Fibroblast of skin of right quadriceps (primary cell): ENCODE measurements at places on chromosomes 12 and 14.
A peak's percentile ranks its signal among the peaks of the same experiment; 100 is the strongest.

DNA sequence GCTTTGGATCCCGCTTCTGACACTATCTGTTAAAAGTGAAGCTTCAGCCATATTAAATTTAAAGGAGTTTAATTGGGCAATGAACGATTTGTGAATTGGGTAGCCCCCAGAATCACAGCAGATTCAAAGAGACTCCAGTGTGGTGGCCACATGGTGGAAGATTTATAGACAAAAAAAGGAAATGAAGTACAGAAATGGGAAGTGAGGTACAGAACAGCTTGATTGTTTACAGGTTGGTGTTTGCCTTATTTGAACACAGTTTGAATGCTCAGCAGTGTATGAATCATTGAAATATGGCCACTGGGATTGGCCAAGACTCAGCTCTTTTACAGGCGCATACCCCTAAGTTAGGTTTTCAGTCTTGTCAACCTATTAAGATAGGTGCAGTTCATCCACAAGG, 21.9 kb downstream of the CCDC91 start:
- DNase-seq: no peak

DNA sequence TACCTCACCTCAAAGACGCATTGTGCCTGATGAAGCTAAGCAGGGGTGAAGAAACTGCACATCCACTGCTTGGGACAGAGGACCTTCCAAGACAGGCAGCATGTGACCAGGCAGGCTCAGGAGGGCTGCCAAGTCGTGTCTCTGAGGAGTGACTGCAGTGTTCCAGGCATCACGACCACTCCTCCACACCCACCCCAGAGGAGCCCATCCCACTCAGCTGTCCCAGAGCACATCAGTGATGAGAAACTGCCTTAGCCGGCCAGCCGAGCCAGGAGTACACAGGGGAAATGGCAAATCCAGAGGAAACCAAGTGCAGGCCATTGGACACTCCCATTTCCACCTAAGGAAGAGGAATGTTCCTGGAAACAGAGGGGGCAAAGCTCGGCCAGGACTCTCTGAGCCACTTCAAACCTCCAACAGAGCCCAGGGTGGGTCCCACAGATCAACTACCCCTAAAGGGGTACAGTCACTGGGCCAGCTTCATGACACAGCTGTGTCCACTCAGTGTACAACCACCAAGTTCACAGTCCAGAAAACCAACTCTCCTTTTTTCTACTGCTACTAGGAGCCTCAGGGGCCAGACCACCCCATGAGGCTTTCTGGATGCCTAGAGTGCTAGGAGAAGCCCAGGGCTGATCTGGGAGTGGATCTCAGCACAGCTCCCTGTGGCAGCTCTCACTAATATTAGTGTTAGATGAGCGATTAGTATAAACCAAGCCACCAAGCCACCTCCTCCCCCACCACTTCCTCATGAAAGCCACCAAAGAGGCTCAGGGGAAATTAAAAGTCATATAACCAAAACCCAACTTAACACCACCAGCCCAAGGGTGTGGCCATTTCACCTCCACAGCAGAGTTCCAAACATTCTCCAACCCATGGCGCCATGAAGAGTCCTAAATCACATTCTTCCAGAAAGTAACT, 15.4 kb downstream of the PXN start:
- no peak for DNase-seq

GRCh38 chr14:99707420-99707819, 23.3 kb downstream of the CYP46A1 start:
- no peak for DNase-seq

DNA sequence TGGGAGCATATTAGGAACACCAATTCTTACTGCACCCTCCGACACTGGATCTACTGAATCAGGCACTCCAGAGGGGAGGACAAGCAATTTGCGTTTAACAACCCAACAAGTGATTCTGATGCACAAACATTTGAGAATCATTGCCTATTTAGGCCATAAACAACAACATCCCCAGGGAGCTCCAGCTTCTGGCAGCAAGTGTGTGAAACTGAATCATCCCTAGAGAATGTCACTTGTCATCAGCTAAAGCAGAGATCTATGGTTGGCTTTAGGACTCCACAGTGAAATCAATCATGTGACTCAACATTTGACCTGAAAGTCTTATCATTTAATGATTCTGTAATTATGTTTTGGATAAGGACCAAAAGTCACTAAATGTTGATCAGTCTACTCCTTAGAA, 505.0 kb upstream of the FLRT2 start:
- peak; percentile 81 for DNase-seq

DNA sequence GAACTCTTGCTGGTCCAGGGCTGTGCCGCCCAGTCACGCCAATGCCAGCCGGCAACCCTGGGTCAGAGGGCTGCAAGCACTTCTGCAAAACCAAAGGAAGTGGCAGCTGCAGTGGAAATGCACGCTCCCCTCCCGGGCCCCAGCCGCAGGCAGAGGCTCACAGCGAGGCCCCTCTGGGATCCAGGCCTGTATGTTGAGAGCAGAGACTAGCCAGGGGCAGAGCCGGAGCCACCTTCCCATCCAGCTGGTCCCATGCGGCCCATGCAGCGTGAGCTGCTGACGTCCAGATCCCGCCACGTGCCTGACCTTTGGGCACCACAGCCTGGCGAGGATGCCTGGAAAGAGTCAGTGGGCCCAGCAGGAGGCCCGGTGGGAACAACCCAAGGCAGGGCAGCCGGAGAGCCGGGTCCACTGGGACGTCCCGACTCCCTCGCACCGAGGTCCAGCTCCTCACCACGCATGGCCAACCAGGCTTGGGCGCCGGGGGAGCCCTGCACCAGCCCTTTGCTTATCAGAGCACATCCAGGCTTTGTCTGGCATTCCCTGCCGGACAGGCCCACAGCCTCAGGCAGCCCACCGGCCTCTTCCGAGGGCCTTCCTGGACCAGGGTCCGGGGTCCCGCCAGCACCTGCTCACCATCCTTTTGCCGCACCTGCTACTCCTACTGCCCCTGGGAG, 4.3 kb downstream of the GPR132 start:
- no peak for DNase-seq

DNA sequence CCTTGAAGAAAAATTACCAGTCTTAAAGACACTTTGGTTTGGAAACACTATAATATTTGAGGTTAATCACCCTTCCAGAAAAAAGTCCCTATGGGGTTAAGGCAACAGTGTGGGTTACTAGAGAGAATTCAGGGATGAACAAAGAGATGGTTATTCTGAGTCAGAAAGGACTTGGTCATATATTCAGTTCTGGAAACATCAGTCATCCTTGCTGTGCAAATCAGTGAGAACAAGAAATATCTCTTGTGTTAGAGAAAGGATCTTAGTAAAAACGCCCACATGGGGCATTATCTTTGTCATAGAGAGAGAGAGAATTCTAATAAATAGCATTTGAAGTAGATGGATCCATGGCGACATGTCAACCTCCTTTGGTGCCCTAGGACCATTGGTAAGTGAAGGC, 59.4 kb upstream of the E2F7 start:
- peak; percentile 79 for DNase-seq

DNA sequence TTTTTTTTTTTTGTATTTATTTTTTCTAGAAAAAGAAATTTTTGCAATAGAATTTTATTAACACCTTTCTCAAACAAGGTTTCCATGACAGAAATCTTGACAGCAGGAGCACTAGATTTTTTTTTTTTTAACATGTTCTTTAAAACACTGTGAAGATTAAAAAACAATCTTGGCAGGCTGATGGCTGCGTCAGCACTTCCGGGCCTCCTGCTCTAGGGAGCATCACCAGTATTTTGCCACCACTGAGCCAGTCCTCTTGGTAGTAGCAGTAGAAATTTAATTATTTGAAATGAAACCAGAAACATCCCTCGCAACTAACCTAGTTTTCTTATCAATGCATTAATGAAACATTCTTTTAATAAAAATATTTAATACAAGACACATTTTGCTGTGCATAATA, 99.6 kb downstream of the APAF1 start:
- DNase-seq: no peak

- peak; percentile 70 for DNase-seq
Observed at GRCh38 chr12:94793191-94793595, 142.8 kb upstream of the TMCC3 start.

GRCh38 chr12:119229837-119230236, 51.1 kb downstream of the HSPB8 start:
- DNase-seq: peak; percentile 4

DNA sequence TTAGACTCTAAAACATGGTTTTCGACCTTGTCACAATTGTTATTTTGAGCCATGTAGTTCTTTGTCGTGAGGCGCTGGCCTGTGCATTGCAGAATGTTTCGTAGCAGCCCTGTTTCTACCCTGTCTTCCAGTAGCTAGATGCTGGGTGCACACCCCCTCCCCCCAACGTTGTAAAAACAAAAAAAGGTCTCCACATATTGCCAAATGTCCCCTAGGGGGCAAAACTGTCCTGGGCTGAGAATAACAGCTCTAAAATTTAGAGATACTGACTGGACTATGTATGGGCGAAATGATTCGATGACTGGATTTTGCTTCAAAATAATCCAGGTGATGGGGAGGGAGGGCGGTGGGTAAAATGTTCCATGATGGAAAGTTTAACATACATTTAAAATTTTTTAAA, 126.1 kb upstream of the FUT8 start:
- DNase-seq: peak; percentile 27

GRCh38 chr12:106308611-106309010, 6.1 kb downstream of the TCP11L2 start:
- DNase-seq: no peak

DNA sequence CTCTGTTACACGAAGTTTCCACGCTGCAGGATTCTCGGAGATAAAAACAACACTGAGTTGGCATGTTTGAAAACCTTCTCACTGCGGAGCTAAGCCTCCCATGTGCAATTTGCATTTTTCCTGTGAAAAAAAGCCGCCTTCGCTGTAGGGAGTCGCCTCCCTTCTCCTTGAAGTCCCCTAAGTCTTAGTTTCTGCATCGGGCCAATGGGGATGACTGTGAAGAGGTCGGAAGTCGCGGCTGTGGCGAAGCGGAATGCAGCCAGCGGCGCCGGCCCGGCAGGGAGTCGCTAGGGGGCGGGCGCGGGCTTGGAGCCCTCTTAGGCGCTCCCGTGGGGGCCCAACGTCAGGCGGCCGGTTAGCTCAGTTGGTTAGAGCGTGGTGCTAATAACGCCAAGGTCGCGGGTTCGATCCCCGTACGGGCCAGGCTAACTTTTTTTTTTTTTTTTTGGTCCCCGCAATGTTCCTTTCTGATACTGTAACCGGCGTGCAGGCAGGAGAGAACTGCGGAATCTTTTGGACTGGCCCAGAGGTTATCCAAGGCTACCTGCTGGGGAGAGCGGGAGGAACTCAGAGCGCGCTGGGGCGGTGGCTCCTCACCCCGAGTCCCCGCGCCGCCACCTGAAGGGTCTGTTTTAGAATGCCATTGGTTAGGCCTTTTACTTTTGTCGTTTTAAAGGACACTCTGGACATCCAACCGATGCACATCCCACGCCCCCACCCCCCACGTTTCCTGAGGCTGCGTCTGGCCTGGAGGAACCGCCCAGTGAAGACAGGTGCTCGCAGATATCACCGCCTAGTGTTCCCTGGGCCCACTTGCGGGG, 2.6 kb upstream of the ZNF839 start:
- peak; percentile 93 for DNase-seq

DNA sequence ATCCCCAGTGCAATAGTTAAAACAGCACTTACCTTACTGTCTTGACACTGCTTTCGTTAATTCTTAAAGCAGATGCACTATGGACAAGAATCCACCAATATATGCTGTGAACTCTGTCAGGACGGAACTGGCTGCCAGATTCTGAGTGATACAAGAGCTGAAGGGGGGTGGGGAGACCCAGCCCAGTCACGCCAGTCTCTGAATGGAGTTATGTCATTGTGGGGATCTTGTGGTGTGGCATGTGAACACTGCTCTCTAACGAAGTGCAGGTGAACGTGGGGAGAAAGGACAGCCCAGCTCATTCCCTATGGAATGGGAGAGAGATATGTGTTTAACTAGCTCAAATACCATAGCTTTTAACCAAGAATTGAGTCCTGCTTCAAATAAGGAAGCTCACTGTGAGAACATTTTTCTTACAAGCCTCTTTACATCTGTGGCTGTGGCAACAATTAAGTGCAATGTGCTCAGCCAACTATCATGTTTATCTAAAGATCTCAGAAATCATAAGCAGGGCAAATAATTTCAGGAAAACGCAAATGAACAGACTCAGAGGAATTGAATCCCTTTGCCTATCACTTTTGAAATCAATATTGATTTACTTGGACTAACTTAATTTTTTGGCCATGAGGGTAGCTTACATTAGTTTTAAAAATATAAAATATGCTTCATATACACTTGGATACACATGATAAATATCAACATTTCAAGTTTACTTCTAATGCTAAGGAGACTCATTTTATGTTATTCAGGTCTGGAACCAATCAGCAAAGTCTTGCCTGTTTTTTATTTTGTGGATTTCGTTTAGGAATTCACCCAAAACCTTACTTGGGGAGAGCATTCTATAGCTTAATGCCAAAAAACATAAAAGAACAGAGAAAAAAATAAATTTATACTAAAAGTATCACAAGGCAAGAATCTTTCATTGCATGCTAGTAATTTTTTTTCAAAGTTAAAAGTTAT, at the start of gene LUM:
LUM (minus strand) TSS at position 129 of the 960 bp plus-strand sequence. CDS start 2,515 bp downstream, outside the sequence.
- DNase-seq: peak; percentile 93

GRCh38 chr12:52558781-52559445, 6.0 kb upstream of the KRT71 start:
- no peak for DNase-seq

- DNase-seq: no peak
Observed at GRCh38 chr14:95340201-95340697, 20.5 kb upstream of the CLMN start.

DNA sequence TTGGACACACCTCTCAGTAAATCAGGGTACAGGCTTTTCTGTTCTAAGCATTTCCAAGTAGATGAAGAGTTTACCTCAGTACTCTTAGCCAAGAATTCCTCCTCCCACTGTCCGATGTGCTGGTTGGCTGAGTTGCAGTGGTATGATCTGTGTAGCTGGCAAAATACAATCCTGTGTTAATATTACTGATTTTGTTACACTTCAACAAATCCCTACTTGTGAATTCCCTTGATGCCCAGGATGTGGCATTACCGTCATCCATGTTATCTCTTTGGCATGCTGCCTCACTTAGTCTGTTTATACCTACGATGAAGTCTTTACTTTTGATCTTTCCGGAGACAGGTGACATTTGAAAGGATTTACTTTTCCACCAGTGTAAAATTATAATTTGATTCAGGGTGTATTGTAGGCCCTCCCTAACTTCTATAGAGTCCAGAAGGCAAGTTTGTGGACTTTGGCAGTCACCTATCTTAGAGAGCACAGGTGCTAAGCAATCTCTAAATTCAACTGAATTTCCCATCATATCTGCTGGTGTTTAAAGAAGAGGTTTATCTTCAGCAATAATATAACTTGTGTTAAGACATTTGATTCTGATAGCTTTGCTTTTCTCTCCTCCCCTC, 10.1 kb downstream of the CCDC196 start:
- DNase-seq: no peak

- DNase-seq: no peak
Observed at GRCh38 chr14:63993992-63994391, 141.2 kb downstream of the SYNE2 start.

DNA sequence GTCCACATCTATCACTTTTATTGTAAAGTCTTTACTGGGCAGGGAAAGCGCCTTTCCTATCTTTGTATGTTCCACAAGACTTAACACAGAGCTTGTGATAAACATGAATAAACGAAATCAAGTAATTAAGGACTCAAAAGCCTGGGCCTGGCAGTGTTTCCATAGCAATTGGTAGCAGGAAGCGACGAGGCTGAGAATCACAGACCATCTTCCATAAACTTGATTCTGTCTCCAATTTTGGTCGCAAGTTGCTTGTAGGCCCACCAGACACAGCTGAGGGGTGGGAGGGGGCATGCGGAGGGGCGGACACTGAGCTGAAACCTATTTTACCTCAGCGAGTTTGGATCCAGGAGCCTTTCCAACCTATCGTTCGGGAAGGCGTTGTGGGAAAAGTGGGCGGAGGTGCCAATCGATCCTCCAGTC, 302 bp downstream of the CCDC38 start:
- DNase-seq: no peak
